ENCODE measurements at places on chromosomes 4 and X.

GRCh38 chr4:17846266-17846665 lies 35.5 kb downstream of the NCAPG start:
- DNase-seq: no peak

DNA sequence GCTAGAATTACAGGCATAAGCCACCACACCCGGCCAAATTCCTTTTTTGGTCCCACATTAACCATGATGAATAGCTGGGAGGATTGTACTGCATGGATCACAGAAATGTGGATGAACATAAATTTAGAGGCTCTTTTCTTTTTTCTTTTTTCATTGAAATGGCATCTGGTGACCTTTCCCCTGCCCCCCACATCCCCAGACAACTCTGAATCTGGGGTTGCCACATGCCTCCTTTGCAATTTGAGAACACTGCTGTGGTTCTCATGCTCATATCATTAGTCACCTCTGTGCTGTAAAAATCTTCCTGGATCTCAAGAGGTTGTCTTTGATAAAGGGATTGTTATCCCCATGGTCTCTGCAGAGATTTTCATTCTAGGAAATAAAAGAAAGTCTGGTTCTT lies 22.8 kb upstream of the FMR1NB start:
- DNase-seq: no peak

DNA sequence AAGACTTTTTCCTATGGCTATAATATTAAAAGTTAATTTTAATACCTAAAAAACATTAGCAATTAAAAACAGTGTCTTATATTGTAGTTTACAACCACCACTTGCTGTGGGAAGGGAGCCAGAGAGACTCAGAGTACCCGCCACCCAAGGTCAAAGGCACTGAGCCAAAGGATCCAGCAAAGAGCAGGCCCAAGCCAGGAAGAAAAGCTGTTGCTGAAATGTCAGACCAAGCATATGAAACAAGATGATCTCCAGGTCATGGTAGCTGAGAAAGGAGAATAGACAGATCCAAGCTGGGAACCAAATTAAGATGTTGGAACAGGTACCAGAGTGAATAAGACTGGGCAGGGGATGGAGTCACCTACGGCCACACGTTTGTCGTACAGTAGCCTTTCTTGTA lies 18.8 kb upstream of the ATOH1 start:
- no peak for DNase-seq

- no peak for DNase-seq
These were observed 58.9 kb downstream of the MTMR1 start for GRCh38 chrX:150752124-150752523.

DNA sequence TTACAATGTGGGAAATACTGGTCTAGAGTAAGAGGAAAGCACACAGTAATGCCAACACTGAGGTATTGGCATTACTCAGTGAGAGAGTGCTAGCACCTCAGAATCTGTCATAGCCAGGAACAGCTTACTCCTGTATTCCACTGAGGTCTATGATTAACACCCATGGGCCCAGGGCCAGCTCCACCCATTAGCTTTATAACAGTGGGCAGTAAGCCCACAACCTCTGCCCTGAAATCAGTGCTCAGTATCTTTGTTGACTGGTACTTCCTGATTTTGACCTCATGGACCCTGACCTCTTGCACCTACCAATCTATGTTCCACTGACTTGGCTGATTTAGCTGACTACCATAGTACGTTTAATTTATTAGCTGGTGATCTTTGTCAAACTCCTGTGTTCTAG lies 56.1 kb downstream of the LANCL3 start:
- DNase-seq: no peak

DNA sequence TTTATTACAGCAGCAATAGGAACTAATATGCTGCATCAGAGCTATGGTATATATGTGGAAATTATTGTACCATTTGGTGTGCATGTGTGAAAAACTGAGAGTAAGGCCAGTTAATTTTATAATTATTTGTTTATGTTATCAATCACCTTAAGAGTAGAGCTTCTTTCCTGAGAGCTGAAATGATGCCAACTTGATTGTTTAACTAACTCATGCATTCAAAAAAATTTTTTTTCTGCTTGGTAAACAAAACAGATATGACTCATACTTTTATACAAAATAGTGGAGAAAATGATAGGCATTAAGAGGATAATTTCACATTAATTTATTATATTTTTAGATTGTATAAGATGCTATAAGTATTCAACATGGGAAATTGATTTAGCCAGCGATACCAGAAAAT lies 622.7 kb downstream of the RAPGEF2 start:
- DNase-seq: no peak

- DNase-seq: no peak
These were observed 624.3 kb downstream of the ADGRL3 start for GRCh38 chr4:61824454-61824853.

DNA sequence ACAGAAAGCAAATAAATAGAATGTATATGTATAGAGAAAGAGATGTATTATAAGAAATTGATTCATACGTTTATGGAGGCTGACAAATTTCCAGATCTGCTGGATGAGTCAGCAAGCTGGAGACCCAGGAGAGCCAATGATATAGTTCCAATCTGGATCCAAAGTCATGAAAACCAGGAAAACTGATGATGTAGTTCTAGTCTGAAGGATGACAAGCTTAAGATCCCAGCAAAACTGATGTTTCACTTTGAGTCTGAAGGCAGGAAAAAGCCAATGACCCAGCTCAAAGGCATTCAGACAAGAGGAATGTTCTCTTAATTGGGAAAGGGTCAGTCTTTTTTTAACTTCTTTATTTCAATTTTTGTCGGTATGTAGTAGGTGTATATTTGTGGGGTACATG lies 102.6 kb downstream of the LHFPL1 start:
- no peak for DNase-seq

DNA sequence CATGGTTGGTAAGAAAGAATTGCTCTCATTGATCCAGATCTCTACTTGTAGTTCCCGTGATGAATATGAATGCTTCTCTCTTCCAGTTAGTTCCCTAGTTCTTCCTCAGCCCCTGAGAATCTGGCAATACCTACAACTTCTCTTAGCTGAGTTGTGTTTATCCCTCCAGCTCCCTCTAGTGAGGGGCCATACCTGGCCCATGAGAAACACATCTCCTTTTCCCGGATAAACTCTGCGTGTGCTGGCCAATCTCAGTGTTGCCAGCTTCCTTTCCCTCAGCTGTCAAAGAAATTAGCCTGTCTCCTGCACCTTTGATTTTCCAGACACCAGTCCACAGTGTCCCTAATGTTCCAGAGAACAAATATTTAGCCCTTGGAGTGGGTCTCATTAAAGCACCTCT lies 5.7 kb downstream of the CBLL2 start:
- DNase-seq: no peak

DNA sequence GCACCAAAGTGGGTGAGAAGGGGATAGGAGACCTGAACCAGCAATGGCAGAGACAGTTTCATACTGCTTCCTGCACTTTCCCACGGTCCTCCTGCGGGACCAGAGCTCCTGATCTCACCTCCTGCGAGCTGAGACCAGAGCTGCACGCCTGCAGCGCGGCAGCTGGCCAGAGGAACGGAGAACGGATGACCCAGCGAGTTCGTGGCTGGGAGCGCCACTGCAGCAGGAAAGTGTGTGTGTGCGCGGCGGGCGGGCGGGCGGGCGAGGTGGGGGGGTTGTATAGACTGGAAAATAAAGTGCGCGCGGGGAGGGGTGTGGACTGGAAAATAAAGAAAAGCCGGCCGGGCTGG lies 16.5 kb downstream of the MCF2 start:
- DNase-seq: no peak

GRCh38 chrX:134388161-134389109 lies 71.5 kb upstream of the HPRT1 start:
- DNase-seq: no peak

DNA sequence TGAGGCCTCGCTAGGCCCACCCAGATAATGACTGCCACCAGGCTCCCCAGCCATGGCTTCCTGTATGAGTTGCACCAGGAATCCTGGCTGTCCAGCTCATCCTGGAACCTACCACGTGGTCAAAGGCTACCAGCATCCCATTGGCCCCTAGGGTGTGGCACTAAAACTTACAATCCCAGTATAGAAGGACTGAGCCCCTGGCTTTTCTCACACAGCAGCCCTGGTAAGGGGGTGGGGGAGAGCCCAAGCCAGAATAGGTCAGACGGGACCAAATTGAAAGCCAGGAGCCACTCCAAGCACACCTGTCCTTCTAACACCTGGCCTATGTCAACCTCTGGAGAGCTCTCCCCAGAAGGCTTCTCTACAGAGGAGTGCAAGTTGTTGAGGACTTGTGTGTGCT lies 269.3 kb upstream of the AGTR2 start:
- no peak for DNase-seq

DNA sequence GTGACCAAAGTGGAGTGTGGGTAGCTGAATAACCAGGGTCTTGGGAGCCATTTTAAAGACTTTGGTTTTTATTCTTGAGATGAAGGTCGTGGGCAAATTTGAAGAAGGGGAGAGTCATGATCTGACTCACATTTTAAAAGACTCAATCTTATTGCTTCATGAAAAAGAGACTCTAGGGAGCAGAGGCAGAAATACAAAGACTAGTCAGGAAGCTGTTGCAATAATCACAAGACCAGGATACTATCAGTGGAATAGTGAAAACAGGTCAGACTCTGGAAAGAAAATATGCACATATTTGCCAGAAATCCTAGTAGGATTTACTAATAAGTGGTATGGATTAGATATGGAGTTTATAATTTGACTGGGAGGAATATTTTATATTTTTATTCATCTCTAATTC lies 448.4 kb downstream of the RAPGEF2 start:
- DNase-seq: no peak

DNA sequence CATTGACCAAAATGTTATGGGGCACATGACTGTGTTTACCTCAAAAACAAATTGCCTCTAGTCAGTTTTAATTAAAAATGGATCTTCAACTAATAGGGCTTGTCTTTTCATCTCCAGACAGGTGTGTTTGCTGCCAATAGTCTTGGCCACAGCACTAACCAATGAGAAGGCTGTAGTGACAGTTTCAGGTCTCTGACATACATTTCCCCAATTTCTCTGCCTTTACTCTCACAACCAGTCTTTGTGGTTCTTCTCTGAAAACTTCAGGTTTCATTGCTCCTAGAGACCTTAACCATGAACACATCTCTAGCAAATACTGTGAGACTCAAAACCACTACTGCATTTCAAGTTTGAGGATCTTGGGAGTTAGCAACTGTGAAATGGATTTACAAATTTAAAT lies 3.5 kb upstream of the EDNRA start:
- DNase-seq: no peak

Data from CD4-positive, alpha-beta T cell treated with Interleukin-15 for 4 hours (primary cell).